ENCODE measurements at places on chromosomes 7 and 10. TPM values are rescaled to one million over a fixed set of nuclear protein-coding genes. Genes with fewer than 3 reads are reported as not detected.

The POU6F2 gene
- polyA plus RNA-seq: 0.70 TPM

The MAT1A gene
- 0.19 TPM for polyA plus RNA-seq

The DGKB gene
- not detected for polyA plus RNA-seq

The STOX1 gene
- polyA plus RNA-seq: 0.09 TPM

DNA sequence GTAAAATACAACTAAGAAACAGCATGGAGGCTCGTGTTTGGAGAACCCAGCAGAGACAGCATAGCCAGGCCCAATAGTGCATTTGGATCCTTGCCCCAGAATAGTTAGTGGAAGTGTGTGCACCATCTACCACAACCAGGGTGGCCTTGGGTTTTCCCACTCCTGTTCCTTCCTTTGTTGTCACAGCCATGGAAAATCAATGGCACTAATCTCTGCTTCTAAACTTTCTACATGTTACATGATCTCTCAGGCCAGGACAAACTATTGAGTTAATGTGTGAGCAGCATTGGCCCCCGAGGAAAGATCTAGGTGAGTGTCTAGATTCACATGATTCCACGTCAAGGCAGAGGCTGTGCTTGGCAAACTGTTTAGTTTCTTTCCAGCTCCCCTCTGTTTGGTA, 2.0 kb downstream of the CYP3A7 start:
- no peak for DNase-seq

DNA sequence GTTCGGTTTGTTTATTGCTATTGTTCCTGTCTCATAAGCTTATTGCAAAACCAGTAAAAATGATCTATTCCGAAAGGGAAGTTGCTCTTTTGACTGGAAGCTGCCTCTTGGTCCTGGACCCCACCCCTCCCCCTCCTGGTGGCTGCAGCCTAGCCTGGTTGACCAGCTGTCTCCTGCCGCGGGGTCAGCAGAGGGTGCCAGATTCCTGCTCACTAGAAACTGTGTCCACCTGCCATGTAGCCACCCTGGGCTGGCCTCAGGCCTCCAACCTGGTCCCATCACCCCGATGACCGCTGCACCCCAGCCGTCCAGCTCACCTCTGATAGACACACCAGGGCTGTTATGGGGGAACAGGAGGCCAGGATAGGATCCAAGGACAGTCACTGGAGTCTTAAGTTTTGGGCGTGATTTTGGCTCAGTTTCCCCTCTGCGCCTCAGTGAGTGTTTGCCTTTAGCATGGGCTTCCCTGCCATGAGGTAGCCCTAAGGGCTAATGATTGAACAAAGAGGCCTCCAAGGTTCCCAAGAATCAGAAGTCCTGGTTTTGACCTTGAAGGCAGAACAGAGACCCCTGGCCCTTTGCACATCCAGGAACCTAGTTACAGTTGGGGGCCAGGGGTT, 32.9 kb upstream of the SLF2 start:
- peak; percentile 27 for DNase-seq

DNA sequence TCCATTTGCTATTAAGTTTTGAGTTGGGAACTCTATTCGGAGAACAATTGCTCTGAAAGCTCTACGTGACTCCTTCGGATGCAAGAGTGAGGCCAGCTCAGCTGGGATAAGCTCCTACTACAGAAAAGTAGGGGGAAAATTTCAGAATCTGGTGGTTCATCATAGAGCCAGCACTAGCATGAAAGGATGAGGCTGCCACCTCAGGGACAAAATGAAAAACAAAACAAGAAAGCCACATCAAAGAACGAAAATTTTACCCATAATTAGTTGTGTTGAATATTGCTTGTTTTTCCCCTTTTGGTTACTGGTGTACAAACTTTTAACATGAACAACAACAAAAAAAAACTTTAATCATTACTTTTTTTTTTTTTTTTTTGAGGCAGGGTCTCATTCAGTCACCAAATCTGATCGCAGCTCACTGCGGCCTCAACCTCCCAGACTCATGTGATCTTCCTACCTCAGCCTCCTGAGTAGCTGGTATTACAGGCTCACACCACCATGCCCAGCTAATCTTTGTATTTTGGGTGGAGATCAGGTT, 39.7 kb upstream of the NFE2L3 start:
- DNase-seq: no peak

GRCh38 chr7:100966542-100967291, 2.6 kb upstream of the MUC12 start:
- DNase-seq: no peak

DNA sequence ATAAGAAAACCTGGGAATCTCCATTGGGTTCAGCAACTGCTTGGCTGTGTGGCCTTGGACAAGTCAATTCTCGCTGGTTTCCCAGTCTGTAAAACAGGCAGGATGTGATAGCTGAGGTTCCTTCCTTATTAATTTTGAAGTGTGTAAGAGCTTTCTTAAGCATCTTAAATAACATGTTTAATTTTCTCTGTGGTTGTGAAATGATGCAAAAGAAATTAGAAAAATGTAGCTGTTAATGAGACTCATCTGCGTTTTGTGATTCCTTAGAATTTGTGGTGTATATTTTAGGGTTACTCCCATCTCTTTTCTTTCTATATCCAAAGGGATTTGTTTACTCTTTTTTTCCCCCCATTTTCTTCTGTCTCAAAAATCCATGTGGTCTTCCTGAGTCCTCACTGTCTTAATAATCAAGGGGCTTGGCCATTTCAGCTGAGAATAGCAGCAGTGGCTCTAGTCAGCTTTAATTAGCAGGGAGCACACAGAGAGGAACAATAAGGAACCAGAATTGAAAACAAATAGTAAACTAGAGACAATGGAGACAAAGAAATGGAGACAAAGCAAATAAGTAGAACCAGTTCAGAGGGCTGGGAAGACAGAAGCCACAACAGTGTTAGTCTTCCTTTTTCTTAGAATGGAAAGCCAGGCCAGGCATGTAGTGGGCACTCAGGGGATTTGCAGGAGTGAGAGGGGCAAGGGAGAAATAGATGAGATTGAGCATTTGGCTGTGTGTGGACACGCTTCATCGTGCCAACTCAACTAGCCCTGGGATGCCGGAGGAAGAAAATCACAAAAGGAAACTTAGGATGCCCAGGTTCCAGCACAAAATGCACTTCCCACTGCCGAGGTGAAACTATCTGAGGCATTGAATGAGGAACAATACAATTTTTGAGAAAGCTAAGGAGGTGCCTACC, 93.9 kb downstream of the CHN2 start:
- no peak for DNase-seq

- no peak for DNase-seq
Observed at GRCh38 chr7:64320547-64321513, 7.1 kb downstream of the ZNF736 start.

- DNase-seq: no peak
Observed at GRCh38 chr7:94660006-94660405, 4.1 kb upstream of the SGCE start.

DNA sequence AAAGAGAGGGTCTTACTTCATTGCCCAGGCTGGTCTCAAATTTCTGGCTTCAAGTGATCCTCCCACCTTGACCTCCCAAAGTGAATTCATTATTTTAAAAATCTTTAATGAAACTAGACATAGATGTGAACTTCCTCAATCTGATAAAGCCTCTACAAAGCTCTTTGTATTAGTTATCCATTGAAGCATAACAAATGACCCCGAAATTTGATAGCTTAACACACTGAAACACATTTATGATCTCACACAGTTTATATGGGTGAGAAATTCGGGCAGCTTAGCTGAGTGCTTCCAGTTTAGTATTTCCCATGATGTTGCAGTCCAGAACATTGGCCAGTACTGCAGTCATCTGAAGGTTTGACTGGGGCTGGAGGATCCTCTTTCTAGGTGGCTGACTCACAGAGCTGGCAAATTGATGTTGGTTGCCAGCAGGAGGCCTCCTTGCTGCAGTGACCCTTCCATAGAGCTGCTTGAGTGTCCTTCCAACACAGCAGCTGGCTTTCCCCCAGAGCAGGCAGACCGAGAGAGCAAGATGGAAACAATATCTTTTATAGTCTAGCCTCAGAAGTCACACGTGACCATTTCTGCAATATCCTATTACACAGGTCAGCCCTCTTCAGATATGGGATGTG, 16.6 kb upstream of the WNT8B start:
- DNase-seq: peak; percentile 13

- DNase-seq: no peak
Observed at GRCh38 chr10:113735913-113736312, 15.6 kb upstream of the PLEKHS1 start.

DNA sequence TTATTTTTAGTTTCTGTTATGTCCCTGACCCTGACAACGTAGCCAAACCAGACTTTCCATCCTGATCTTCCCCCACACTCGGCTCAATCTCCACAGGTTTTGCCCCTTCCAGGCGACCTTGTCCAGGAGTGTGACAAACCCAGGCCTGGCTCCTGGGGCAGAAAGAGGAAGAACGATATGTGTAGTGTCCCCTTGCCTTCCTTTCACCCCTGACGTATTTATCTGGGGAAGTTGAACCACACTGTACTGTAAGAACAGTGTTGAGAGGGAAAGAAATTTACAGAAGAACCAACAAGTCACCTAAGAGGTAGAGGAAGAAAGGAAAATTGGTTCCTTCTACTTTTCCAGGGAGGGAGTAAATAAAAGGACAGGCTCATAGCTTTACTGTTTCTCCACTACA, 158.0 kb downstream of the VTI1A start:
- DNase-seq: no peak

- DNase-seq: no peak
Observed at GRCh38 chr10:62307635-62308034, 39.0 kb upstream of the RTKN2 start.

- no peak for DNase-seq
Observed at GRCh38 chr7:4939971-4940728, 18.8 kb downstream of the MMD2 start.

- no peak for DNase-seq
Observed at GRCh38 chr10:580778-581177, 108.7 kb downstream of the DIP2C start.

DNA sequence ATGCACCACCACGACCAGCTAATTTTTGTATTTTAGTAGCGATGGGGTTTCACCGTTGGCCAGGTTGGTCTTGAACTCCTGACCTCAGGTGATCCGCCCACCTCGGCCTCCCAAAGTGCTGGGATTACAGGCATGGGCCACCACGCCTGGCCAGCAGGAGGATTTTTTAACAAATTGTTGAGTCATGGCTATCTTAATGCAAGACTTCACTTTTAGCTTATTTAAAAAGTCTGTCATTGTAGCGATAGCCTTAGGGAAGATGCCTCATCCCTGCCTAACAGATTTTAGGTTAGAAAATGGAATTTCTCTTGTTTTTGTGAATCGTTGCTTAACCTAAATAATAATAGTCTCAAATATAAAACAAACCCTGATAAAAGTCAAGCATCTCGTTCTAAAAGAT, 35.5 kb downstream of the PPP2R2D start:
- DNase-seq: no peak

GRCh38 chr10:131822692-131823245, 78.0 kb upstream of the PPP2R2D start:
- DNase-seq: no peak

- no peak for DNase-seq
Observed at GRCh38 chr7:120033114-120033513, 239.9 kb upstream of the KCND2 start.
